ENCODE measurements at places on chromosomes 16 and 17.

DNA sequence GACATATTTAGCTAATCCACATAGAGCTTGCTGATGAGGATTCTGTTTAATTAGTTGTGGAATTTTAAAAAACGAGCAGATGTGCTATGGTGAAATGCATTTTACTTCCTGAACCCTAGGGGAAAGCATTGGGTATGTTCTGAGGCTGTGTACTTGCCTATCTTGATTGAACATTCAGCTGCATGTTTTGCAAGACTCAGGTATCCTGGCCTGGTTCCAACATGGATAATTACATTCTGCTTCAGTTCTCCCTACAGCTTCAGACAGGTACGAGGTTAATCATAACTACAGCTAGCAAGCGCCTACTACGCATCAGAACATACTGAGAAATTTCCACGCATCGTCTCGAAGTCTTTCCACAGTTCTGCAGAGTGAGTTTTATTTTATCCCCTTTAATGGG lies 77.0 kb downstream of the HS3ST2 start:
- no peak for DNase-seq

- no peak for DNase-seq
Measured at GRCh38 chr16:30112197-30113030, 923 bp downstream of the GDPD3 start.

DNA sequence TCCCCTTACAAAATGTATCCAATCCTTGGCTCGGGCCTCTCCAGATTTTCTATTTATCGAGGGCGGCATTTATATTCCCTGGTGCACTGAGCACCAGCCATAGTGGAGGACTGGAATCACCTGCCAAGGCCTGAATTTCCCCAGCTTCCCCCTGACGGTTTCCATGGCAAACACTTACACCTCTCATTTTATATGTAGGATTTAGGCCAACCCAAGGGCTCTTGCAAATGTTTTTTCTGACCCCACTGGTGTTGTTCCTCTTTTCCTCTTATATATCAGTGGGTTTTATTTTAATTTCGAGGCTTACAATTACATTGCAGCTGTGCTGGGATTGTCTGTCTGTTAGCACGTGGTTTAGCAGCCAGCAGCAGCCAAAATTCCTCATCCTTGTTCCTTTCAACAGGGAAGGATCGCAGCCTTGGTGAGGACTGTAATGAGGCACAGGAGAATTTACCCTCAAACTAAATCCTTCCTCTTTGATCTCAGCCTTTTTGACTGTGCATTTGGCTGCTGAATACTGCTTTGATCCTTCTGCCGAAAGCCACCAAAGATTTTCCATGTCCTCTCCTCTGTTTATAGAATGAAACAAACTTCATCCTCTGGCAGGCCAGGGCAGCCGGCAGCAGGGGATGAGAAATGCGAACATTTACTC lies 26.5 kb upstream of the CES5A start:
- no peak for DNase-seq

- no peak for DNase-seq
Measured at GRCh38 chr16:67156143-67156844, 3.4 kb downstream of the TRADD start.

DNA sequence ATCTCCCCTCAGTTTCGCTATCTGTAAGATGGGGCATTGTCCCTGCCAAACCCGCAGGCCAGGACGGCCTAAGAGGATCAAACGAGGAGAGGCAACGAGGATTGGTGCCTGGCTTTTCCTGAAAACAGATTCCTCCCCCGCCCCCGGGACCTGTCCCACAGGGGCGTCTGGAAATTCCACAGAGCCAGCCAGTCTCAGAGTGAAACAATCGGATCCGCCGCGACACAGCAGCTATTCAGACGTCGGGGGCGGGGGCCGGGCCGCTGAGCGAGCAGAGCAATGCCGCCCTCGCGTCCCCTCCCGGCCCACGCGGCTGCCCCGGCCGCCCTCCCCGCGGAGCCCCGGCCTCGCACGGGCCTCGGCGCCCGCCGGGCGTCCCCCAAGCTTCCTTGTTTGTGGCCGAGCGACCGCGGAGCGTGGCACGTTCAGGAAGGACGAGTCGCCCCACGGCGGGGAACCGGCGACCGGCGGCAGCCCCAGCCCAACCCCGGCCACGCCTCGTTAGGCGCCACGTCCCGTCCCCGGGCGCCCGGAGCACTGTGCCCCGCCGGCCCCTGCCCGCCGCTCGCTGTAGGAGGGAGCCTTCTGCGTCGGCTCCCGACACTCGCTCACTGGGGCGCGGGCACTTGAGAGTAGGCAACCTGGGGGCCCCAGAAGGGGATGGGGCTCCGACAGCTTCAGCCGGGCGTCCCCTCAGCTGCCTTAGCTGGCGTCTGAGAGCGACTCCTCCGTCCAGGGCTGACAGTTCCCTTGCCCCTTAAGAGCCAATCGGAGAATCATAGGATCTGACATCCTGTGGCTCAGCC lies 29.6 kb upstream of the PHOSPHO1 start:
- DNase-seq, result peak; percentile 55

DNA sequence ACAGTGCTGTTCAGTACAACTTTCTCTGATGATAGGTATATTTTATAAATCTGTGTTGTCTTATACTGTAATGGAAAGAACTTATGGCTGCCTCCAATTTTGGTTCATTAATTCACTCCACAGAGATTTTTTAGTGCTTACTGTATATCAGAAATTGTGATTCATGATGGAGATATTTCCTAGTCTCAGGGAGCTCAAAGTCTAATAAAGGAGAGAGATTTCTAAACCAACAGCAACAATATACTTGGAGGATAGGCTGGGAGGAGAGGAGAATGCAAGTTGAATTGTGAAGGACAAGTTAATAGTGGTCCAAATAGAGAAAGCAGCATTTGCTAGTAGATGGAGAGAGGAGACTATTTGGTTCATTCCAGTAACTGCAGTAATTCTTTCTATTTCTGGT lies 63.5 kb downstream of the TANC2 start:
- DNase-seq, result no peak

DNA sequence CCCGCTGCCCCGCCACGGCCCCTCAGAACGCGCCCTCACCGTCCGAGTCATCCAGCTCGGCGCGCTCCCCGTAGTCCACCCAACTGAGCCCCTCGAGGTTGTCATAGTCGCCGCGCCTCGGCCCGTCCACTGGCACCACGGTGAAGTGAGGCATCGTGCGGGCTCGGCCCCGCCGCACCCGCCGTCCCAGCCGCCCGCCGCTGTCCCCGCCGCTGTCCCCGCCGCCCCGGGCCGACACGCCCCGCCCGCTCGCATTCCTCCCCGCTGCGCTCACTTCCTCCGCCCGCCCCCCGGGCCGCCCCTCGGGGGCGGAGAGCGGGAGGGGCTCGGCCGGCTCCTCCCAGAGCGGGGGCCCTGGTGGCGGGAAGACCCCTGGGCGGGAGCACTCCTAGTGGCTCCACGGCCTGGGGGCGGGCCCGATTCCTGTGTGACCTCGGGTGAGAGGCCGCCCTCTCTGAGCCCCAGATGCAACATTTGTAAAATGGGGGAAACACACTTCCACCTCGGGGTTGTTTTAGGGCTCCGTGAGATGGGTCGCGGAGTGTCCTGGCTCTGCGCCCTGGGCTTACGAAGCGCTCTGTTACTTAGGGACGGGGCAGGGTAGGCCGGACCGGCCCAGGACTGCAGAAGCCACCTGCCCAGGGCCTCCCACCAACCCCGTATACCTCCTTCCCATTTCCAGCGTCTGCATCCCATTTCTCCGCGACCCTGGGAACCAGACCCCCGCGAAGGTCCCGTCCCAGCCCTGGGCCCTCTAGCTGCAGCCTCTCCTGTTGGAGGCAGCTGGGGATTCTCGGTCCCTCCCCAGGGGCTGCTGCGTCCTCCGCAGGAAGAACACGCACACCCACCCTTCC lies at the start of gene SLC12A4:
Gene SLC12A4 (minus strand): TSS at position 238 of the 854 bp plus-strand sequence. CDS start 84 bp downstream, at position 154.
- DNase-seq, result peak; percentile 54

DNA sequence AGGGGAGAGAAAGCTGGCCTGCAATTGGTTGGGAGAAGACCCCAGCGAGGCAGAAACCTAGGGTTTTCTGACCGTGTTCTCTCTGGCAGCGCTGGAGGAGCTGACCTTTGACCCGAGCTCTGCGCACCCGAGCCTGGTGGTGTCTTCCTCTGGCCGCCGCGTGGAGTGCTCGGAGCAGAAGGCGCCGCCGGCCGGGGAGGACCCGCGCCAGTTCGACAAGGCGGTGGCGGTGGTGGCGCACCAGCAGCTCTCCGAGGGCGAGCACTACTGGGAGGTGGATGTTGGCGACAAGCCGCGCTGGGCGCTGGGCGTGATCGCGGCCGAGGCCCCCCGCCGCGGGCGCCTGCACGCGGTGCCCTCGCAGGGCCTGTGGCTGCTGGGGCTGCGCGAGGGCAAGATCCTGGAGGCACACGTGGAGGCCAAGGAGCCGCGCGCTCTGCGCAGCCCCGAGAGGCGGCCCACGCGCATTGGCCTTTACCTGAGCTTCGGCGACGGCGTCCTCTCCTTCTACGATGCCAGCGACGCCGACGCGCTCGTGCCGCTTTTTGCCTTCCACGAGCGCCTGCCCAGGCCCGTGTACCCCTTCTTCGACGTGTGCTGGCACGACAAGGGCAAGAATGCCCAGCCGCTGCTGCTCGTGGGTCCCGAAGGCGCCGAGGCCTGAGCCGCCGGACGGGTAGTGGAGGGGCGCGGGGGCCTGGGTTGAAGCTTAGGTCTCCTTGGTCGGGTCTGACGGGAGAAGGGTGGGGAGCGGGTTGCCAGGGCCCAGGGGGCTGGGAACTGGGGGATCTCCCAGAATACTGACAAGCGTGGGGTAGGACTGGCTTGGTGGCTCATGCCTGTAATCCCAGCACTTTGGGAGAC lies 7.4 kb upstream of the PYDC1 start:
- no peak for DNase-seq

DNA sequence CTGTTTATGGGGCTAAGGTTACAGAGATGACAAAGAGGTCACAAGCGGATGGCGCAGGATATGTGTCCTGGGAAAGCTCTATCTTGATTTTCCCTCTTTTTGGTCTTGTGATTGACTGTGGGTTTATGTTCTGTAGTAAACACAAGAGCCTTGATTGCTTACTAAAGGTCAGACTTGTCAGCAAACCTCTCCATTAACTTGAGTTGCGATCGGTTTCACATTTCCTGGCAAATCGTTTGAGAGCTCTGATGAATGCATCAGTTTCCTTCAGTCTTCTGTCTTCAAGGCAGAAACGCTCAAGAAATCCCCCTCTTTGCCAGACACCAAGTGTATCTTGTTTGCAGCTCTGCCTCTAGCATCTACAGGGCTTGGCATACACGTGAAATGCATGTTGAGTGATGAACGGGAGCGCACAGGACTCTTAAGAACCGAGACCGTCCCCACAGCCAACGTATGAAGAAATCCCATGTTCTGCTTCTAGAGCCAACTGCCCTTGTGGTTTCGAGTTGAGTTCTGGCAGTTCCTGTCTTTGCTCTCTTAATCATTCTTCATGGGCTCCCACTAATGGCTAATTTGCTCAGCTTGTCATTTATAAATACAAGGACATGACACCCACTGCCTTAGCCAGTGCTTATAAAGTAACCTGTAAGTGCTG lies 143.3 kb downstream of the PITPNC1 start:
- no peak for DNase-seq
